Endothelial cell (in vitro differentiated cells): ENCODE measurements at places on chromosomes 2 and 18.
A peak's percentile ranks its signal among the peaks of the same experiment; 100 is the strongest.

DNA sequence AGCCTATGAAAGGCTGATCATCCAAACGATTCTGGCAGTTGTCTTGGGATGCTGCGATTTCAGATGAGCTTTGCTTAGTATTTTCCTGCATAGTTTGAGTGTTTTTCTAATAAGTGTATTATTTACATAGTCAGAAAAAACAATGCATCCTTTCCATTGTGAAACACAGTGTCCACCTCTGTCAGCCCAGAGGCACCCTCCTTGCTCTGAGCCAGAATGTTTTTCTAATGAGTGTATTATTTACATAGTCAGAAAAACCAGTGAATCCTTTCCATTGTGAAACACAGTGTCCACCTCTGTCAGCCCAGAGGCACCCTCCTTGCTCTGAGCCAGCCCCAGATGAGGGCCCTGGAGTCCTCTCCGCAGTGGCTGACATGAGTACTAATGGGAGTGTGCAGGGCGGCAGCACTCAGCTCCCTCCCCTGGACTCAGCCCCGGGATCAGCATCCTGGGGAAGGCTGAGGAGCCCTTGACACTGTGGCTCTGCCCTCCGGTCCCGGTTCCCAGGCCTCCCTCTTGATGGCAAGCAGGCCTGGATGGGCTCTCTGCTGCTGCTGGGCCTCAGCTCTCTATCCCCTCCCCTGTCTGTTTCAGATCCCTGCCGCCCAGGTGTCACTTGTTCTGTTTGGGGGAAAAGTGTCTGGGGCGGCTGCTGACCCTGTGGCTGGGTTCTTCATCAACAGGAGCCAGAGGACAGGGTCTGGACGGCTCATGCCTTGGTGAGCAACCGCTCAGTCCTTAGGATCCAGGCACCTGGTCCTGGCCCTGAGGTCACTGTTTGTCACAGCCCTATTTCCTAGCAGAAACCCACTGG is 5.9 kb downstream of the MFSD2B start:
- DNase-seq, result no peak

- DNase-seq, result no peak
Observed at GRCh38 chr2:197286805-197287595, 23.6 kb downstream of the ANKRD44 start.

- DNase-seq, result no peak
Observed at GRCh38 chr18:2497797-2498196, 73.5 kb downstream of the METTL4 start.

DNA sequence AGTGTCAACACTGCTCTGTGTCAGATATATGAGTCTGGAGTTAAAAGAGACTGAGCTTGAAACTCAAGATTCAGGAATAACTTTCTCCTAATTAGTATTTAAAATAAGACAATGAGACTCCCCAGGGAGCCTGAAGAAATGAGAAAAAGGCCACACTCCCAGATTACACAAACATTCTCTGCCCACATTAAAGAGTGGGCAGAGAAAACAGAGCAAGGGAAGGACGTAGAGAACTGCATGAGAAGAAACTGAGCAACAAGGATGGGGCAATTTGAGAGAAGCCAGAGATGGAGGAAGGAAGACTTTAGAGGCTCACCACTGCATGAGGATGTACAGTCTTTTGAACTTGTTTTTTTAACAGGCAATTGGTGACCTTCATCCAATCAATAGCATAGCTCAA is 438.2 kb downstream of the TDRD15 start:
- no peak for DNase-seq

GRCh38 chr2:133171393-133172004 is 396.8 kb downstream of the NCKAP5 start:
- DNase-seq, result peak; percentile 30

DNA sequence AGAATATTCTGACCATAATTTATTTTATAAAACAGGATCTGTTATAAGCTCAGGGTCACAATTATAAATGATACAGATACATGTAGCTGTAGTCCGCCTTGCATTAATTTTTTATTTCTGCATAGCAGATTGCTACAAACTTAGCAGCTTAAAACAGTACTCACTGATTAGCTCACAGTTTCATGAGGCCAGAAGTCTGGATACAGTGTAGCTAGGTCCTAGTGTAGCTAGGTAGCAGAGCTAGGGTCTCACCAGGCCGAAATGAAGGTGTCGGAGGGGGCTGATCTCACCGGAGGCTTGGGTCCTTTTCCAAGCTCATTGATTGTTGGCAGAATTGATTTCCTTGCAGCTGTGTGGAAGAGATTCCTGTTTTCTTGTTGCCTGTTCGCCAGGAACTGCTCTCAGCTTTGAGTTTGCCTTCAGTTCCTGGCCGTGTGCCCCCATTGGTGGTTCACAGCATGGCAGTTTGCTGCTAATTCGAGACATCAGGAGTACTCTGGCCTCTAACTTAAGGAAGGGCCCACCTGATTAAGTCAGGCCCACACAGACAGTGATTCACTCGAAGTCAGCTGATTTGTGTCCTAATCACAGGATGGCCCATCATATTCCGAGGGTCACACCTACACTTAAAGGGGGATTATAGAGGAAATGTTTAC is 18.4 kb downstream of the NAPG start:
- peak; percentile 58 for DNase-seq

- DNase-seq, result no peak
Observed at GRCh38 chr2:75344146-75344545, 144.8 kb upstream of the TACR1 start.

- no peak for DNase-seq
Observed at GRCh38 chr2:51003345-51004192, 28.4 kb downstream of the NRXN1 start.

DNA sequence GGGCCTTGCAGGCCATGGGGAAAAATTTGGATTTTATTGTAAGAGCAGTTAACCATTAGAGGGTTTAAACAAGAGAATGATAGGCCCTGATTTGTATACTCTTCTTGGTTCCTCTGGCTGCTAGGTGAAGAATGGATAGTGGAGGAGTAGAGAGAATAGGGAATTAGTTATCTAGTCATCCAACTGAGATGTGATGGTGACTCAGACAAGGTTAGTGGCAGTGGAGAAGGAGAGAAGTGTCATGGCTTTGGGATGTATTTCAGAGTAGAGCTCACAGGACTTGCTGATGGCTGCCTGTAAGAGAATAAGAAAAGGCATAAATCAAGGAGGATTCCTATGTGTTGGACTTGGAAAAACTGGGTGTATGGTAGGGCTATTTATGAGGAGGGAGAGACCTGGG is 169.4 kb downstream of the PLCL1 start:
- DNase-seq, result no peak

DNA sequence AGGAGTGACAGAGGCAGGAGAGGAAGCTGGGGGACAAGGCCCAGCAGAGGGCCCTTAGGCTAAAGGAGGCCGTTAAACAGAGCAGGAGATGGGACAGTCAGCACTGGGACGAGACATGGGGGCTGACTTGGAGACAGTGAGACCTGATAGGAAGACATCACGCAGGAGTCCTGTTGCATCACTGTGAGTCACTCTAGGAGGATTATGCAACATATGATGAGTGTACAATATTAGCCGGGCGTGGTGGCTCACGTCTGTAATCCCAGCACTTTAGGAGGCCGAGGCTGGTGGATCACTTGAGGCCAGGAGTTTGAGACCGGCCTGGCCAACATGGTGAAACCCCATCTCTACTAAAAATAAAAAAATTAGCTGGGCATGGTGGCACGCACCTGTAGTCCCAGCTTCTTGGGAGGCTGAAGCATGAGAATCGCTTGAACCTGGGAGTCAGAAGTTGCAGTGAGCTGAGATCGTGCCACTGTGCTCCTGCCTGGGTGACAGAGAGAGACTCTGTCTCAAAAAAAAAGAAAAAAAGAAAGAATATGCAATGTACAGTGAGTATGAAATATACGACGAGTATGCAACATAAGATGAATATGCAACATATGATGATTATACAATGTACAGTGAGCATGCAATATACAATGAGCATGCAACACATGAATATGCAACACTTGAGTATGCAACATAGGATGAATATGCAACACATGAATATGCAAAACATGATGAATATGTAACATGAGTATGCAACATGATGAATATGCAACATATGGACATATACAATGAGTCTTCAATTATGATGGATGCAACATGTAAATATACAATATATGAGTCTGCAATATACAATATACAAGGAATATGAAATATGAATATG is 83.3 kb upstream of the ID2 start:
- DNase-seq, result no peak

DNA sequence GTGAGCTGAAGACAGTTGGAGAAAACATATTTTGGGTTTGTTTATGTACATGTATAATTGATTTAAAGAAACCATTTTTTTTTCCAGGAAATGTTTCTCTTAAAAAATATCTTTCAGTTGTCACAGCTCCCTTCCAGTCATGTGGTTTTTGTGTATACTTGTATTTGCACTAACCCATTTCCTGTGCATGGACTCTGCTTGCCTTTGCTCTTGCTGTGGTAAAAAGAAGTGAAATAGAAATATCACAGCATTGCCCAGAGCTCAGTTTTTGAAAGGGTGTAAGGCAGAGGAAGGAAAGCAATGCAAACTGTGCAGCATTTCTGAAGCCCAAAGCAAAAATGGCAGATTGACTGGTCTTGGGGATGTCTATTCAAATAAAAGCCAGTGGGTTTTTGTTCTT is 10.4 kb upstream of the DOCK10 start:
- DNase-seq, result no peak

DNA sequence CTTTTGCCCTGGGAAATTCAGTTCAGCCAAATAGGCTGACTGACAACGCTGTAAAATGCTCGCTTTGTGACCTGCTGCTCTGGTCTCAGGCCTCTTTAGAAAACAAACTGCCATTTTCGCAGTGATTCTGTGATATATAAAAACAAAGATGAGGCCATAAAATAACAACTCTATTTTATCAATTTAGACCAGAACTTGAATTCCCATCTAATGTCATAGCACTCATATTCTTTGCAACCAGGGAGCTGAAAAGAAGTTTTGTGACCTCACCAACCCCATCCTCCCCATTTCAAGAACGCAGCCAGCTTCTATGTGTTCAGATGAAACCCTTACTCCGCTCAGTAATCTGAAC is 40.3 kb downstream of the TCF4 start:
- DNase-seq, result no peak

DNA sequence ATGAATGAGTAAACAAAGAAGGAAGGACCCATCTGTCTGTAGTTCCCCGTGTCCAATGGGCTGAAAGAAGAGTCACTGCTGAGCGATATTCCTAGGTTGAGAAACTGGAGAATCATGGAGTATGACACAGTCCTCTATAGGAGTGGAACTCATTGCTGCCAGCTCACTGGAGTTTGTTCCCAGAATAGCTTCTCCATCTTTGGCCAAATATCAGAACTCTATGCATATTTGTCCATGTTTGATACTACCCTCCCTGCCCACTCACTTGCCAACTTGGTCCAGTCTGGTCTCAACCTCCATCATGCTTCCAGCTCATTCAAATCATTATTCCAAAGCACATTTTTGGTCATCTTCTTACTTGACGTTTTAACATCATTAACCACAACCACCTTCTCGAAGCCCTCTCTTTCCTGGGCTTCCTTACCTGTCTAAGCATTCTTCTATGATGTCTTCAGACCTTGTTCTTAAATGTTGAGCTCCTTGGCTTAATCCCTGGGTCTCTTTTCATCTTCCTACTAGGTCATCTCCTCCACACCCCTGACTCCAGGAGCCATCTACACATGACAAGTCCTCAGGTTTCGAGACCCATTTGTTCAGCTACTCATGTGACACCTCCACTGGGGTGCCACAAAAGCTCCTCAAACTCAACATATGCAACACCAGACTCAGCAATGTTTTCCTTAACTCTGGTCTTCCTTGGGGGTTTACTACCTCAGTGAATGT is 221.6 kb downstream of the MYCN start:
- no peak for DNase-seq

DNA sequence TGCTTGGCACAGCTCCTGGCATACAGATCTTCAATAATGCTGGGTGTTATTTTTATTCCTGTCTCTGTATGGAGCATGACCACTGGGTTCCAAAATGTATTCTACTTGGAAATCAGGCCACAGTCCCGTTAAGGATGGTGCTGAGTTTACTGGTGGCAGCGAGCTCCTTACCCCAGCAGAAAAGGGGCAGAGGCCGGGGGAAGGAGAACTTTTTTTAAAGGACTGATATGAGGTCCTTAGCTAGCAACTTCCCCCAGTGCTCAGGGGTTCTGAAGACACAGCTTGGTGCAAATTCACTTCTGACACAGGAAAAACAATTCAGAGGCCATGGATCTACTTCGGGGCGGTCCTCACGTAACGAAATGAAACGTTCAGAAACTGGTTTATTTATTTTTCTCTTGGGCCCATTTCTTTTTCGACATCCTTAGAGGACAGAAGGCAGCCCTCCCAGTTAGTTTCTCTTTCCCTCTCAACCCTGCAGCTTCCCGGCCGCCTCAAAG is 872 bp downstream of the RDH14 start:
- no peak for DNase-seq

DNA sequence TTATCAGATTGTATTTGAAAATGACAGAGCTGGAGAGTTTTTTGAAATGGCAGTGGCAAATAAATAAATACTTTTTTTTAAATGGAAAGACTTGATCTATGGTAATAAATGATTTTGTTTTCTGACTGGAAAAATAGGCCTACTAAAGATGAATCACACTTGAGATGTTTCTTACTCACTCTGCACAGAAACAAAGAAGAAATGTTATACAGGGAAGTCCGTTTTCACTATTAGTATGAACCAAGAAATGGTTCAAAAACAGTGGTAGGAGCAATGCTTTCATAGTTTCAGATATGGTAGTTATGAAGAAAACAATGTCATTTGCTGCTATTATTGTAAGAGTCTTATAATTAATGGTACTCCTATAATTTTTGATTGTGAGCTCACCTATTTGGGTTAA is 30.9 kb downstream of the CD28 start:
- DNase-seq, result no peak

GRCh38 chr2:36626756-36627155 is 28.8 kb upstream of the FEZ2 start:
- no peak for DNase-seq

DNA sequence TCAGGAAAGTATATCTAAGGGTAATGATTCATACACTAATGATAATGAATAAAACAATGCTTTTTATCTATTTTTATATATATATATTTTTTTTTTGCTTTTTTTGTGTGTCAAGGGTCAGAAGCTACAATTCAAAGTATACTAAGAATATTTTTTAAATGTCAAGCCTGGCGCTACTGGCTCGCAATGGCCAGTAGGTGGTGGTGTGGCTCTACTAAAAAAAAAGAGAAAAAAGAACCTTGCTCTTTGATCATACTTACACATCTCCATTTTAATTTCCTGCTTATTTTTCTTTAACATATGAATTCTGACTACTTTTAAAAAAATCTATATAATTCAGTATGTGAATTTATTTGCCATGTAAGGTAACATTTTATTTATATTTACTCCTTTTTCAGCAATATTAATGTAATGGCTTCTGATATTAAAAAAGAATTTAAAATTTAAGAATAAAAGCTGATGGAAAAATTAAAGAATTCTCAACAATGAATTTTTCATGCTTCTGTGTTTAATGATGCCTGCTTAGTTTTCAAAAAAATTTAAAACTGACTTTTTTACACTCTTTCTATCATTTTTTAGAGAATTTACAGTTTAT is 232.9 kb downstream of the GULP1 start:
- DNase-seq, result peak; percentile 18
